Inflammatory macrophage treated with lipopolysaccharide for 1 hour (primary cell): ENCODE measurements at places on chromosomes 6 and 20.

DNA sequence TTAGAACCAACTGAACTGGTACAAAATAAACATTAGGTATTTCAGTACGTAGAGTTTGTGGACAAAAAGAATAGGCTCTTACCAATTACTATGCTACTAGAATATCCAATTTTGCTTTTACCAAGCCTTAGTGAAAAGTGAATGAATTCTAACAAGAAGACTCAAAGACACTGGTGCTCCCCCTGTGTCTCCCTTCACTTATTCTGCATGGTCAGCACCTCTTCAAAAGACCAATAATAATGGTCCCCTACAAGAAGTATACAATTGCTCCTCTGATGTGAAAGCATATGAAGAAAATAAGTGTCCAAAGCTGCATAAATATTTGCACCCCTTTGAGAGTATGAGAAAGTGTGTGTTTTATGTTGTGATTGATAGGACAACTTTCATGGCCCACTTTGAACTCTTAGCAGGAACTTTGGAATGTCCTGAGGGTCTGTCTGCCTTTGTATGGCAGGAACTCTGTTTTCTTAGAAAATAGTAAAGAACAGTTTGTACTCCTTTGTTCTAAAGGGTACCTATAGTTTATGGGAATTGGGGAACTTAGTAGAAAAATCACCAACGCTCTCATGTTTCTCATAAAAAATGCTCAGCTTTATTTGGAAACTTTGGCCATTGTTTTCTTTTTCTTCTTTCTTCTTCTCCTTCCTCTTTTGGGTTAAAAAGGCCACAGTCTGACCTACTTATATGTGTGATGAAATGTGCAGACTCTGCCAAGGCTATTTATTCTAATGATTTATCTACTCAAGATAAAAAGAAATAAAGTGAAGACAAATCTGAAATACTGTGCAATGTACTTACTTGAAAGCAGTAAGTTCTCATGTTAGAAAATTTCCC lies 352.4 kb downstream of the LAMA2 start:
- DNase-seq: no peak

GRCh38 chr6:106117579-106117978 lies 31.4 kb downstream of the PRDM1 start:
- DNase-seq: peak; percentile 40

DNA sequence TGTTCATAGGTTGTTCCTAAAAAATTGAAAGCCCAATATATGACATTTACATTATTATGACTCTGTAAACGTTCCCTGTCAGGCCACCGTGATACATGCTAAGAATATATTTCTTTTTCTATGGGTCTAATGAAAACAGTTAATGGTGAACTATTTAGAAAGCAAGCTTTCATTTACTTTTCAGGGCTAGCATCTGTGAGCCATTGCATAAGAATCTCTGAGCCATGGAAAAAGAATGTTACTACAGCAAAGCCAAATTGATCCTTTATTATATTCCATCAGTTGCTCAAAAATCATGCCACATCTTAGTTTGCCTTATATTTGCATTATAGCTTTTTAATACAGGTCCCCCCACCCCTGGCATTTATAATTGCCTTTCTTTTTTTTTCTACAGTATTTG lies 275.5 kb downstream of the ZFAND3 start:
- DNase-seq: no peak

- no peak for DNase-seq
These were observed 67.5 kb upstream of the NRN1 start for GRCh38 chr6:6074190-6074589.

DNA sequence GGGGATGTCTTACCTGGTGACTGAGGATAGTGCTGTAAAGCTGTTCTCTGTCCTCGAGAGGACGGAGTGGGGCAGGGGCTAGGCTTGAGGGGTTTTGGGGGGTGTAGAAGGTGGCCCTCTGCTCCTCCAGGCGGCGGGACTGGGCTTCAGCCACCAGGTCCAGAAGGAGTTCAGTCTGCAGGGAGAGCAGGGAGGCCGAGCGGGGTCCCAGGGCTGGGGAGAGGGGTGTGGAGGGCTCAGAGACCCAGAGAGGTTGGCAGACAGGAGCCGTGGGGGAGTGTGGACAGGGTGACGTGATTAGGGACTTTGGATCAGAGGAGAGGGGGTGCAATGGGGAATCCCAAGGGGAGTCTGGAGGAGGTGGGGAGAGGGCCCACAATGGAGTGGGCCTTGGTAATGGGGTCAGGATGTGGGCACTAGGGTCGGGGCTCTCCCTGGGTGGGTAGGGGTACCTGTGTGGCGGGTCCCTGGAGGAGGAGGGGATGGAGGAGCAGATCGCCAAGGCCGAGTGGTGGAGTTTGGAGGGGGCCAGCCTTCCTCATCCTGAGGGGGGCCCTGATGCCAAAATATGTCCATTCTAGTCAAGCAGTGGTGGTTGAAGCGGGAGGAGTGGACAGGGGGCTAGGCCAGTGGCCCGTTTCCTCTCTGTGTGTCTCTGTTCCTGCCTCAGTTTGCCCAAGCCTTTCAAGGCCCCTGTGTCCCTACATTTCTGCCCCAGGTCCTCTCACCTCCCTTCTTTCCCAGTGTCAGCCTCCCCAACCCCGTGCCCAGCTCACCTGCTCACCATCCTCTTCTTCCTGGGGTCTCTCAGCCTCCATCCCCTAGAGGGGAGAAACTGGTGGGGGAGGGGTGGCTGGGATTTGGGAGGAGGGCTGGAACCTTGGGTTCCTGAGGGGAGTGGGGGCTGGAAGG lies 491 bp downstream of the GPSM3 start:
- DNase-seq: peak; percentile 78
